ENCODE measurements at places on chromosomes 5 and 9.

- DNase-seq, result no peak
Observed at GRCh38 chr5:39479537-39479936, 54.8 kb upstream of the DAB2 start.

GRCh38 chr5:135011355-135012032 lies 22.5 kb downstream of the PITX1 start:
- no peak for DNase-seq

- no peak for DNase-seq
Observed at GRCh38 chr5:76724871-76725270, 8.9 kb downstream of the F2R start.

GRCh38 chr9:137160716-137161557 lies 8.9 kb downstream of the LRRC26 start:
- no peak for DNase-seq

- no peak for DNase-seq
Observed at GRCh38 chr9:21314152-21314551, 9.0 kb upstream of the IFNA5 start.

DNA sequence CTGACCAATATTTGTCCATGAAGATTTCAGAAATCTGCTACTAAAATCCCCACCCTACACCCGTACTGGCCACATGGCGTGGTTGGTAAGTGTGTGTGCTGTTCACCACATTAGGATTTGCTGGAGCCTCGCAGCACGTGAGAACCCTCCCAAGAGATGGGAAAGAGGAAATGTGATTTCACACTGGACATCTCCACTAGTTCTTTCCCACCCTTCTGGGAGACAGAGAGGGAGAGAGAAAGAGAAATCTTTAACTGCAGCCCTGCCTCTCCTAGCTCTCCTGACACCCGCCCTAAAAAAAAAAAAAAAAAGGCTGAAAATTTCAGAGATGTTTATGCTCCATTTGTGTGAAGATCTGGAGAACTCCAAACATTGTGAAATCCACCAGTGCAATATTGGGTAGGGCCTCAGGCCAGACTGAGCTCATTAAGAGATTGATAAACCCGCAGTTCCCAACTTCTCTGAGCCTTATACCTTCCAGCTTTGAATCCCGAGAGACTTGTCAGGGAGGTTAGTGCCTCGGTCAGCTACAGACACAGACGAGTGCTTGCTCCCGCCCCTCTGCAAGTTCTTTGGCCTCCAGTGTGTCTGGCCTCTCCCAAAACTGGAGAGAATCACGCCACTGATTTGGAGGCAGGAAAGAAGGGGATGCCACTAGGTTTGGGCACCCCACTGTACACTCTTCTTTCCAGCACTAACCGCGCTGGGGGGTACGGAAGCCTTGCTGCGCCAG lies 1.9 kb downstream of the SPRY4 start:
- DNase-seq, result no peak

- DNase-seq, result no peak
Observed at GRCh38 chr9:137128862-137129455, 10.0 kb upstream of the GRIN1 start.
